ENCODE measurements at places on chromosomes 3 and 15. TPM values are rescaled to one million over a fixed set of nuclear protein-coding genes. Genes with fewer than 3 reads are reported as not detected.

The PLA1A gene
- total RNA-seq: 0.92 TPM

The TMEM89 gene
- total RNA-seq: not detected

The OXTR gene
- 0.28 TPM for total RNA-seq

The LRRC3B gene
- not detected for total RNA-seq

The TICRR gene
- 9.2 TPM for total RNA-seq

The LRRC2 gene
- total RNA-seq: 0.85 TPM

The FRMD4B gene
- total RNA-seq: 96.7 TPM

The EFCAB12 gene
- total RNA-seq: under 0.01 TPM

The NOX5 gene
- under 0.01 TPM for total RNA-seq

The LINS1 gene
- 6.7 TPM for total RNA-seq

DNA sequence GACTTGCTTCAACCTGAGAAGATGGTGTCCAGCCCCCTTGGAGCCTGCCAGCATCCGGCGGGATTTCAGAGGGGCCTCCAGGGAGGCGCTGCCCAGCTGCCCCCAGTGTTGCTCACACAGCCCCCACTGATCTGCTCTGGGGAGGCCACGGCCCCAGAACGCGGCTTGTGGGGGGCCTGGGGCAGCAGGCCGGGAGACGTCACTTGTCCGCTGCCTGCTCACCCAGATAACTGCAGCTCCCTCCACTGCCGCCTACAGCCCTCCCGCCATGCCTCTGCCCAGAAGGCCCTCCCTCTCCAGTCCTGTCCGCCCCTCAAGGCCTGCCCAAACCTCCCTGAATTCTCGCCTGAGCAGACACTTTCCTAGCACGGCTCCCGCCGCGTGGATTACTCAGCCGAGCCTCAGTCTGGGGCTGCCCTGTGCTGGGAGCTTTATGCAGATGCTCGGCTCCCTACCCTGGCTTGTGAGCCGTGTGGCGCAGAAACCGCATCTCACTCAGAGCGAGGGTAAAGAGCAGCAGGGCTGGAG lies 17.2 kb upstream of the ADIPOQ start:
- DNase-seq: no peak

- DNase-seq: no peak
Measured at GRCh38 chr15:95326431-95327182, 1003.9 kb upstream of the NR2F2 start.

DNA sequence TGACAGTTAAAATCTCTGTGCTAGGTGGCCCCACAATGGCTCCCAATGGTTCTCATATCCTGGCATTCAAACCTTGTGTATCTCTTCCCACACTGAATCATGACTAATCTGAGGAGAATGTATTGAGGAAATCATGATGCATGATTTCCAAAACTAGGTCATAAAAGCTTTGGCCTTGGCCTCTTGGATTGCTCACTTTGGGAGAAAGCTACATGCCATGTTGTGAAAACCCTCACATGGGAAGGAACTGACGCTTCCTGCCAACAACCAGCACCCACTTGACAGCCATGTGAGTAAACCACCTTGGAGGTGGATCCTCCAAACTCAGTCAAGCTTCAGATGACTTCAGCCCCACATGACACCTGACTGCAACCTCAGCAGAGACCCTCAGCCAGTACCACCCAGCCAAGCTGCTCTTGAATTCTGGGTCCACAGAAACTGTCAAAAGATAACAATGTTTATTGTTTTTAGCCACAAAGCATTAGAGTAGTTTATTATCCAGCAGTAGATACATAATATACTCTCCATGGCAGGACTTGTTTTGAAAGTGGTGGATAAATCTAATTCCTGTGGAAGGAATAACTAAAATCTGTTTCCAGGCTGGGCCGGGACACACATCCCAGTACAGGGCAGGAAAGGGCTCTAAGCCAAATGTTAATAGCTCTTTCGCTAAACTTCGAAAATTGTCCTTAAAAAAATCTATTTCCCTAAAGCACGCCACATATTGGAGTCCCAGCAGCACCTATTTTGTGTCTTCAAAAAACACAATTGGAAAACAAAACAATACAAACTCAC lies 1.0 kb upstream of the ZNF620 start:
- DNase-seq: peak; percentile 97

GRCh38 chr3:177335728-177336127 lies 138.4 kb upstream of the TBL1XR1 start:
- no peak for DNase-seq

DNA sequence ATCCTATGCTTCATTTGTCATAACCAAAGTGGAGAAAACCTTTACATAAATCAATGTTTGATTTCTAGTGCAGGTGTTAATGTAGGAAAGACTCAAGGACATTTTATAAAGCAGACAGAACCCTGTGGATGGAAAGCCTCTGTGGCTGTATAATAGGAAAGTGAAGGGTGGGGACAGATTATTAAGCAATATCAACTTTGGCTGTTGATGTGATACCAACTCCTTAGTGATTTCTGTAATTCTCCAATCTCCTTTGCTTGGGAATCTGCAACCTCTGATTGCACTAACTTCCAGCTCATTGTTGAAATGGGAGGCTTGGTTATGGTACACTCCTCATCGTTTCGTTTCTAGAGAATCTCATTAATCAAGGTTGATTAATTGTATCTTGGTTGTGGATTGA lies 29.3 kb upstream of the ADGRG7 start:
- DNase-seq: no peak

DNA sequence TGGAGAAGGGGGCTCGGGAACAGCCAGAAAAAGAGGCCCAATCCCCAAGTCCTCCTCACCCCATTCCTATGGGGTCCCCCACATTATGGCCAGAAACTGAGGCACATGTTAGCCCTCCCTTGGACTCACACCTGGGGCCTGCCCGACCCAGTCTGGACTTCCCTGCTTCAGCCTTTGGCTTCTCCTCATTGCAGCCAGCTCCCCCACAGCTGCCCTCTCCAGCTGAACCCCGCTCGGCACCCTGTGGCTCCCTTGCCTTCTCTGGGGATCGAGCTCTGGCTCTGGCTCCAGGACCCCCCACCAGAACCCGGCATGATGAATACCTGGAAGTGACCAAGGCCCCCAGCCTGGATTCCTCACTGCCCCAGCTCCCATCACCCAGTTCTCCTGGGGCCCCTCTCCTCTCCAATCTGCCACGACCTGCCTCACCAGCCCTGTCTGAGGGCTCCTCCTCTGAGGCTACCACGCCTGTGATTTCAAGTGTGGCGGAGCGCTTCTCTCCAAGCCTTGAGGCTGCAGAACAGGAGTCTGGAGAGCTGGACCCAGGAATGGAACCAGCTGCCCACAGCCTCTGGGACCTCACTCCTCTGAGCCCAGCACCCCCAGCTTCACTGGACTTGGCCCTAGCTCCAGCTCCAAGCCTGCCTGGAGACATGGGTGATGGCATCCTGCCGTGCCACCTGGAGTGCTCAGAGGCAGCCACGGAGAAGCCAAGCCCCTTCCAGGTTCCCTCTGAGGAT lies 10.6 kb downstream of the MAP1A start:
- DNase-seq: no peak

DNA sequence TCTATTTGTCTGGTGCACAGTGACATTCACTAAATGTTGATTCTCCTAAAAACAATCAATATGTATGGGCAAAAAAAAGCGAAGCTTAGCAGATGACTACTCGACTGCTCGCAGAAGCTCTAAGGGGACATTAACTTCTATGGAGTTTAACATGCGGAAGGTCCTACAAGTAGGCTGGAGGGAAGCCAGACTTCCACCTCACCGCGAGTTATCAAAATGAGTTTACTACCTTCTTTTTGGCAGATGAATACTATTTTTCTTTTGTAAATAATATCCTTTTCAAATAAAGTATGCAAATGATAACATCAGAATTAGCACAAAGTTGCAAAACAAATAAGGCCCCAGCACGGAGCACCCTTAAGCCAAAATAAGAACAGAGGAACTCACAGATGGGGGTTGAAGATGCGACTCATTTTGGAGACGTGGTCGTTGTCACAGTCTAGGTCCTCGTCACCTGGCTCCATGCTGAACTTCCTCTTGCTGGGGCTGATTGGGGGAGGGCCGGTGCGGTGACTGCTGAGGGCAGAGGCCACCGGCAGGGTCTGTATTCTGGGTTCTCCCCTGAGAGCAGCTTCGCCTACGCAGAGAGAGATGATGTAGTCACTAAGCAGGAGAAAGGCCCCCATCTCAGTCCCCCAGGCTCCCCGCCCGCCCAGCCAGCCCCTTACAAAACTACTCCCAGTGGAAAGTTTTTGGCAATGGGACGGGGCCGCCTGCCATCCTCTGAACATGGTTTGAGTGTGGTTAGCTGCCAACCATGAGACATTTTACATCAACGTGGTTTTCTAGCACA lies 42.1 kb downstream of the VGLL4 start:
- no peak for DNase-seq

- DNase-seq: peak; percentile 39
Measured at GRCh38 chr3:188914552-188914951, 257.2 kb upstream of the TPRG1 start.

- no peak for DNase-seq
Measured at GRCh38 chr3:105260385-105260784, 106.3 kb upstream of the ALCAM start.

DNA sequence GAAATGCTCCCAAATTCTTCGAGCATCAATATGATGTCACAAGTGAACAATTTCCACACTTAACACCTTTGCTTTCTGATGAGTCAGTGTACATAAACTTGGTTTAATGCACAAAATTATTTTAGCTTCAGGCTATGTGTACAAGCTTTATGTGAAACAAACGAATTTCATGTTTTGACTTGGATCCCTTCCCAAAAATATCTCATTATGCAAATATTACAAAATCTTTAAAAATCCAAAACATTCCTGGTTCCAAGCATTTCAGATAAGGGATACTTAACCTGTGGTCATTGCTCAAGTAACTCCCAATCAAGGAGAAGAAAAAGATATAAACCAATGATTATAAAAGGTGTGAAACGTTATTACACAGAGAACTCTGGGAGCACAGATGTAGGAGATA lies 25.2 kb downstream of the RAB5A start:
- DNase-seq: no peak

DNA sequence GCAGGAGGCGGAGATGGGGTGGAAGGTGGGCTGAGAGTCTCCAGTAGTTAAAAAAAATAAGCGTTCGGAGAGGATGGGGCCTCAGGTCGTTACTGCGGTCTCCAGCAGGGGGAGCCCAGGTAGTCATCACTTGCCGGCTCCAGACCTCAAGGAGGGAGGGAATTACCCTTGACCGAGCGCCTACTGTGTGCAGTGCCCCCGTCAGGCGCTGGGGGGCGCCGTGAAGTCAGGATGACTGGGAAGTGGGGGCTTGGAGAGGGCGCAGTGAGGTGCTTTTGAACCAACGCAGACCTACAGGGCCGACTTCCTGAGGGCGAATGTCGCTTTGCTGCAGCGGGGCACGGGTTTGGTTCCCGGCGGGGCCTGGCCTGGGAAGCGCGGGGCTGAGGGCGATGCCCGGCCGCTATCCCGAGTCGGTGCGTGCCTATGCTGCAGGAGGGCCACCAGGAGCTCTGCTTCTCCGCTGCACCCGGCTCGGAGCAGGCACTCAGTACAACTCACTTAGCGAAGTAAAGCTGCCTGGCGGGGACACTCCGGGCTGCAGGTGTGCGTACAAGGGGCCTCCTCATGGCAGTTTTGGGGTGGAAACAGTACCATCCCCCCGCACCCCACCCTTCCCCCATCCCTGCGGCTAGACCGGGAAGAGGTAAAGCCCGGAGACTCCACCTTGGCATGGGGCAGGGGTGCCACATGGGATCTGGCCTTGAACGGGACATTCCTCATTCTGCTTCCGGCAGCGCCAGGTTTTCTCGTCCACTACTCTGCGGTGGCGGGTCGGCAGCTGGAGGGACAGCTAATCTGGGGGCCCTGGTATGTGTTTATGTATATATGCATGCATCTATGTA lies 79.8 kb downstream of the RHCG start:
- DNase-seq: peak; percentile 19

GRCh38 chr15:34682674-34683073 lies 72.1 kb downstream of the GJD2 start:
- peak; percentile 29 for DNase-seq

- peak; percentile 70 for DNase-seq
Measured at GRCh38 chr3:65619451-65619881, 419.3 kb downstream of the MAGI1 start.

DNA sequence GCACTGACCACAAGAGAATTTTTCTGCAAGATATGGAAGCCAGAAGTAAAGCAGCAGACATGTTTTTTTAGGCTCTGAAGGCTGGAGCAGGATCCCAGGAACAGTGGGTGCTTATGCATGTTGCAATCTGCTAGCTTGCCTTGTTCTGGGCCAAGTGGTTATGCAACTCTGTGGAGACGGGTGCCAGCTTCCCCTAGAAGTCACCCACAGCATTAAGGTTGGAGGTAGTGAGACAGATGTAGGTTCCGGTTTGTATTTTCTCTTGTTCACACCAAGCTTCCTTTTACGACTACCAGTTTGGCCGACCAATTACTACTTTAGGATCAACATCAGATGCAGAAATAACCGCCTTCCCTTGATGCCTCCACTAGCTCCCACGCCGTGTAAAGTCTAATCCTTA lies 11.1 kb downstream of the DPH3 start:
- DNase-seq: no peak

DNA sequence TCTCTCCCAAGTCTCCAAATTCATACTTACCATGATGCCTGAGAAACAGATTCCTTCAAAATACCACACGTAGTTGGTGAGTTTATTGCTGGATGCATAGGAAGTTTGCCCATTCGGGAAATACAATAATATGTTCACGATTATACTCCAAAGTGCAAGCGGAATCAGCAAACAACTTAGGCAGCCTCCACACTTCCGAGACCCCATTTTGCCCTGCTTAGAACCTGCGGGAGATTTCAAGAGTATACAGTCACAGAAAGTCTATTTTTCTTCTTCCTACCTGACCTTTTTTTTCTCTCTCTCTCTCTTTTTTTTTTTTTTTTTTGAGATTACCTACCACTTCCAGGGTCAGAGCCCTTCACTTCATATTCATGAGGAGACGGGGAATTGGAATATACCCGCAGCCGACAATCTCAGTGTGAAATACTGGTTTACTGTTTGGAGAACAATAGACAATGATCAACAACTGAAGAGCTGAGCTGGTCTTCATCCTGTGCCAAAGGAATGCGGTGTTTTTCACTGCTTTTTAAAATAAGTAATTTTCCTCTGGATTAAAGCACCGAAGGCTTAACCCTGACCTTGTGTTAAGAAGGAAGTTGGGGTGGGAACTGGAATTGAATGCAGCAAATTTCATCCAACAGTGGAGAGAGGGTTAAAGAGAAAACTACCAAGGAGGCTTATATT lies at the start of gene TM4SF18:
Gene TM4SF18 (minus strand): TSS at position 461 of the 684 bp plus-strand sequence. CDS start 254 bp downstream, at position 207.
- DNase-seq: peak; percentile 45

DNA sequence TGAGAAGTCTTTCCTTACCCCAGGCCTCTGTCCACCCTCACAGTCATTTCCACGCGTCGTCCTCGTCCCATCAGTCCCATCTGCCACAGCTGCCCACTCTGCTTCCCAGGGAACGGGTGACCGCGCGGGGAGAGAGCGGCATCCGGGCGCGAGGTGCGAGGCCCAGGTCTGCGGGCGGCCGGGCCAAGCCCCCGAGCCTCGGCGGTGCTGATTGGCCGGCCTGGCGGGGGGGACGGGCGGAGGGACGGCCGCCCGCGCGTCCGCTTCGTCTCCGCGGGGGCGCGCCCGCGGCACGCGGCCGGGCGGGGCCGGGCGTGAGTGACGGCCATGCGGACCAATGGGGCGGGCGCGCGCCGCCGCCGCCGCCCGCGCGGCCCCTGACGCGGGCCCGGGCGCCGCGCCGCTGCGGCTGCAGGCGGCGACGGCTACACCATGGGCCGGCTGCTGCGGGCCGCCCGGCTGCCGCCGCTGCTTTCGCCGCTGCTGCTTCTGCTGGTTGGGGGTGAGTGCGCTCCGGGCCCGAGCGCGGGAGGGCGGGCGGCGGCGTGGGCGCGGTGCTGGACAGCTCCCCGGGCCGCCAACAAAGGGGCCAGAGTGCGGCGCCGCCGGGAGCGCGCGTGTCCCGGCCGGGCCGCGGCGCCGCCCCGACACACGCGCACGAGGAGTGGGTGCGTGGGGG lies at the start of gene PODXL2:
Gene PODXL2 (plus strand): TSS at position 398 of the 679 bp plus-strand sequence. CDS start 35 bp downstream, at position 433.
- DNase-seq: no peak
